ENCODE measurements at places on chromosomes 4 and X.

DNA sequence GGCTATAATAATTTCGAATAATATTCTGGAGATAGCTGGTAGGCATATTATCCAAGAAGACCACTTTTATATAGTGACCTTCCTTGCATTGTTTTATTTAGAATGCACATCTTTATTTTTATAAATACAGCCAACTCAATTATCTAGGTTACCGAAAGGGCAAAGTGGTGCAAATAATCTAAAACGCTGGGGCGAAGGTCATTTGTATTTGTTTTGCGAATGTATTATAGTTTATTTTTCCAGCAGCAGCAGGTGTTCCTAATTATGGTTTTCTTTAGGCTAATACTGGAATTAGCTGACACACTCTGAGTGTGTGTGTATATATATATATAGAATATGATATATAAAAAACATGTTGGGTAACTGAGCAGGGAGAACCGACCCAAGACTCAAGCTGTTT is 48.1 kb upstream of the RAP2C start:
- no peaks in the 10 kb centered on the region for H3K27me3 ChIP-seq
- no peaks in the 10 kb centered on the region for H3K36me3 ChIP-seq
- no peak overlapping the region for H3K4me3 ChIP-seq

DNA sequence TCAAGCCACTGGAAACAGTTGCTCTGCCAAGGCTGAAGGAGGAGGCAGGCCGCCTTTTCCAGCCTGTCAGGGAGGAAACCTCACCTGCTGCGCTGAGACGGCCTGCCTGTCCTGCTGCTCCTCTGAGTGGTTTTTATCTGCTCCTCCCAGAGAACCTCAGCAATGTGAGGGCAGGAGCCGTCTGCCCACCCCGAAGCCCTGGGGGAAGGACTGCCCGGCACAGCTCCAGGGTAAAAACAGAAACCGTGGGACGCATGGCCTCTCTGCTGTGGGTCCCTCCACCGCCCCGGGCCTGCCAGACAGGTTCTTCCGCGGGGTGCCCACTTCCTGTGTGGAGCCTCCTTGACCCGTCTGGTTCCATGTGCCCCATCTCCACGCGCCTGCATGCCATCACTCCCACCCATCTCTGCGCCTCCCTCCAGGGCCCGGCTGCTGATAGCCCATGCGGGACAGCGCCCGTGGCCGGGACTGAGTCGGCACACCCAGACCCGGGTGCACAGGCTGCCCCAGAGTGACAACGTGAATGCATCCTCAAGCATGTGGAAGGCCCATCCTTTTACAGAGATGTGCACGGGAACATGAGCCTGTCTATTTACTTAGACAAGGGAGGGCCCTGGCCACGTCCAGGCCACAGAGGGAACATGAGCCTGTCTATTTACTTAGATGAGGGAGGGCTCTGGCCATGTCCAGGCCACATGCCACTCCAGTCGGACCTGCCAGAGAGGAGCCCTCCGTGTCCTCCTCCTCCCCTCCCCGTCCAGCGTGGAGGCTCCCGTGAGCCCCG is 4.0 kb upstream of the SLC49A3 start:
- H3K36me3 ChIP-seq, result no peaks in the 10 kb centered on the region
- no peak overlapping the region for H3K4me3 ChIP-seq
- no peak for DNase-seq
- peaks cover 2% of the 10 kb centered on the region for H3K4me1 ChIP-seq

GRCh38 chr4:26839534-26839951 is 21.1 kb upstream of the STIM2 start:
- no peak overlapping the region for H3K27ac ChIP-seq
- no peaks in the 10 kb centered on the region for H3K27me3 ChIP-seq
- H3K36me3 ChIP-seq, result no peaks in the 10 kb centered on the region

GRCh38 chr4:143771269-143771668 is 70.8 kb upstream of the FREM3 start:
- no peak for DNase-seq
- H3K4me1 ChIP-seq, result no peaks in the 10 kb centered on the region
- no peaks in the 10 kb centered on the region for H3K36me3 ChIP-seq
- H3K4me3 ChIP-seq, result no peak overlapping the region
- no peak overlapping the region for H3K27ac ChIP-seq

- H3K4me3 ChIP-seq, result no peak overlapping the region
- no peak overlapping the region for H3K27ac ChIP-seq
- H3K36me3 ChIP-seq, result no peaks in the 10 kb centered on the region
- no peak for DNase-seq
- H3K27me3 ChIP-seq, result no peaks in the 10 kb centered on the region
These were observed 793.0 kb downstream of the RAB28 start for GRCh38 chr4:12691168-12691567.

DNA sequence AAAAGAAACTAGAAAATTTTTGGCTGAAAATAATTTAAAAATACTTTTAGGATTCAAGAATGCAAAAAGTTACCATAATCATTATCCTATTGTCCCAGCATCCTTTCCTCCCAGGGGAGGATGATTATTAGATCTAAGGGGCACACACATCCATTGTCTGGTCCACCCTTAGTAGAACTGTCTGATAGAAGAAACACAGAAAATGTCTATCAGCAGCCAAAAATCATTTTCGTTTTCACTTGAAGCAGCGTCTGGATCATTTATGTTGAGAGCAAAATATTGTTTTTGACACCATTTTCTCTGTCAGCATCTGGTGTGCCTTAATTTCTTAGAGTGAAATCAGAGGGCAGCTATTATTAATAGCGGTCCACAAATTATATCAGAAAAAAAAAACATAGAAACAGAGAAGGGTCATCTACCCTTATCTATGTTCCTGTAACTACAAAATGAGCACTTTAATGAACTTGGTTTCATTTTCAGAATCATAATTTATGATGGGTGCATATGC is 446.3 kb downstream of the TRAM1L1 start:
- no peak for DNase-seq
- no peak overlapping the region for H3K27ac ChIP-seq
- no peaks in the 10 kb centered on the region for H3K36me3 ChIP-seq
- H3K27me3 ChIP-seq, result no peaks in the 10 kb centered on the region
- no peaks in the 10 kb centered on the region for H3K4me1 ChIP-seq

DNA sequence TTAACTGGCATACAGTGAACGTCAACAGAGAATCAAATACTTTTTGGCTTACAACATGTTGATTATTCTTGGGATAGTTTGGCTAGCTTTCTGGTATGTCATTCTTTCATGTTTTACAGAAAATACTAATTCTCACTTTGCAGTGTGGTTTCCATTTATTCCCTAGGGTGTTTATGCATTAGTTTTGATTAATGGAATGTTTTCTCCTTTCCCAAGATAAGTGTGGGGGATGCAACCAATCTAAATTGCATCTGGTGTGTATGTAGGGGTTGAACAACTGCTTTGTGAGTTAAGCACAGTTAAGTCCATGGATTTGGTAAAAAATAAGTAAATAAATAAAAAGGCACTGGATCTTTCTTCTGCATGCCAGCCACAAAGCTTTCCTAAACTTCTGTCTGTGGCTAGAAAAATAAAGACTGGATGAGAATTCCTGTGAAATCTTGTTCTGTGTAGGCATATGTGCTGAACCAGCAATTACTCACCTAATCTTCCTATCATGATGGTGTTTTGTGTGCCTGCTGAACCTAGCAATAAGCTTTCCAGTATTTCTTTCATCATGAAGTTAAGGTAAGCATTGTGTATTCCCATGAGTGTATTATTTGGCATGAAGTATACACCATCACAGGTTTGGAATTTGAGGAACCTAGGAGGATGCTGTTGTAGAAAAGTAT is 50.6 kb upstream of the TENM3 start:
- no peak for DNase-seq
- no peaks in the 10 kb centered on the region for H3K36me3 ChIP-seq
- H3K4me1 ChIP-seq, result peaks cover 10% of the 10 kb centered on the region
- H3K27ac ChIP-seq, result no peak overlapping the region

- DNase-seq, result no peak
- H3K4me1 ChIP-seq, result peaks cover 2% of the 10 kb centered on the region
- H3K4me3 ChIP-seq, result no peak overlapping the region
- H3K27ac ChIP-seq, result no peak overlapping the region
- H3K27me3 ChIP-seq, result no peaks in the 10 kb centered on the region
These were observed 395.5 kb upstream of the BOD1L1 start for GRCh38 chr4:14023036-14023435.

All from mesendoderm (in vitro differentiated cells).